ENCODE measurements at places on chromosomes 2 and 18. TPM values are rescaled to one million over a fixed set of nuclear protein-coding genes. Genes with fewer than 3 reads are reported as not detected.

CNGA3 gene
- total RNA-seq: not detected

DNA sequence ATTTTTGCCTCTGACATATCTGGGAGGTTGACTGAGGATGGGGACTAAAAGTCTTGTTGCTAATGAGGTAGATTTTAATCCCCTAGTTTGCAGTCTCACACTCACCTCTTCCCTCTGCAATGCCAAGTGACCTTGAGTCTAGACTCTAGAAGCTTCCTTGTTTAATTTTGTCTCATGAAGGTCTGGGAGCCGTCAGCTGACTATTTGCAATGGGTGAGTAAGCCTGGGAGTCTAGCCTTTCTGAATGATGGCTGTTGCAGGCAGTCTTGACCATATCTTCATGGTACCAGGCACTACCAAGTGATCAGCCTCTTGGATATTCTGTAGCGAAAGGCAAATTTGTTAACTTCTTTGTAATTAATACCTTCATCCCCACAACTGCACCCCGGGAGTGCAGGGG lies 61.2 kb downstream of the ARHGAP15 start:
- no peak for DNase-seq

SLC16A14 gene
- total RNA-seq: 9.2 TPM

DNA sequence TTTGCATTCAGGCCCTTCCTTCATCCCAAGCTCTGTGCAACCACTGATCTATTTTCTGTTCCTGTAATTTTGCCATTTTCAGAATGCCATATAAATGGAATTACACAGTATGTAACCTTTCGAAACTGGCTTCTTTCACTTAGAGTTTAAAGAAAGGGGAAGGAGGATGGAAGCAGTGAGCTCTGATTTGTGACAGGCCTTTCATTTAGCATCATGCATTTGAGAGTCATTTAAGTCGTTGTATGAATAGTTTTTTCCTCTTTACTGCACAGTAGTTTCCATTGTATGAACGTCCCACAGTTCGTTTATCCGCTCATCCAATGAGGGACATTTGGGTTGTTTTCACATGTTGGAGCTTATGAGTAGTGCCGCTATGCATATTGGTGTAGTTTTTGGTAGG lies 67.0 kb downstream of the LBH start:
- no peak for DNase-seq

DNA sequence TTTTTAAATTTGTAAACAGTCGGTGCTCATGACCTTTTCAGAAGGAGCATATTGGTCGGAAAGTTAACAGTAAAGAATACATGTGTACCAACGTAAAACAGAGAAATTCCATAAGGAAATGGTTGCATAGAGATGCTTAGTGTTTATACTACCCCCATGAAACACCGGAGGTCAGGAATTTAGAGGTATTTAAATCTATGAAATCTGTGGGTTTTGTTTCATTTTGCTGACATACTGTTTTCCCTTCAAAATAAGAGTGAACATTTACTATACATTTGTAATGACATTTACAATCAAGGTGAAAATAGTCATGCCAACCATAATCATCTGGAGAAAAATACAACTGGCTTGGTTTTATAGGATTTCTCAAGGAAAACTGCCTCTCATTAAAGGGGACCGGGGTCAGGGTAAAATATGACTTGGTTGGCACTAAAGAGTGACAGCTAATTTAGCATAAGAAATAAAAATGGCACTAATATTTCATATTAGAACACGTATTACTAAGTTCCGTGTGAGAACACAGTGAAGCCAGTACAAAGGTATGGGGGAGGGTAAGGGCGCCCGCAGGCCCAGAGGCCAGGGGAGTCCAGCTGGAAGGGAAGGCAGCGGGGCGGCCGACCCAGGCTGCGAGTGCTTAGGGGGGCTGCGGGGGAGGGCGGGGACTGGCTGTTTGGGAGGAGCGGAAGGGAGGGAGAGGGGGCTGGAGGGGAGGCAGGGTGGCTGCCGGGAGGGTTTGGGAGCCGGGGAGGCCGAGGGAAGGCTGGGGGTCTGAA lies 1.1 kb upstream of the RNU4ATAC start:
- DNase-seq: peak; percentile 74

DNA sequence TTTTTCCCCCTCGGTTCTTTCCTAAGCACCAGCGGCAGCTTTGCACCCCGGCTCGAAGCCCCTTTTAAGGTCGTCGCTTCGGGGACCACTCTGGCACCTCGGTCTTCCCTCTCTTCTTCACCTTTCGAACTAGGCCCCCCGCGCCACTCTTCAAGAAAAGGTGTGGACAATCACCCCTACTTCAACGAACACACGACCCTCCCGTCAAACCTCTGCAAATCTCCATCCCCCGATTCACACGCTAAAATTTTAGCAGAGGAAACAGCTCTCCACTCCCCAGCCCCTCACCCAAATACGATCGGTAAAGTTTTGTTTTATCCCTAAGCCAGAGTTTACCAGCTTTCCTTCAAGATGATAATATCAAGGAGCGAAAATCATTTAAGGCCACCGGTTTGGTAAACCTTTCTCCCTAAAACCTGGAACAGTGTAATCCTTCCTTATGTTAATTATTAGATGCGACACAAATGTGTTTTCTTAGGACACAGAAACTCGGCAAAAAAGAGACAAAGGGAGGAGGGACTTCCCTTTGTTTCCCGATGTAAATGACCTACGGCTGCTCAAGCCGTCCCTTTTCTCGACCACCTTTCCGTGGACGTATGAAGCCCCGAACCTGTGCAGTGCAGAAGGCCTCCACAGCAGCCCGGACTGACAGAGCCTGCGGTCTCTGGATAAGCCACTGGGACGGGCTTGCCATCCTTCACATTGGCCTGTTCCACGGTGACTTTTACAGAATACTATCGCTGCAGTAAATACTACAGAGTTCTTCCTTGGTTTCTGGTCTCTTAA lies 85.2 kb downstream of the RBMS1 start:
- DNase-seq: peak; percentile 49

HOXD4 gene
- total RNA-seq: 22.4 TPM

DNA sequence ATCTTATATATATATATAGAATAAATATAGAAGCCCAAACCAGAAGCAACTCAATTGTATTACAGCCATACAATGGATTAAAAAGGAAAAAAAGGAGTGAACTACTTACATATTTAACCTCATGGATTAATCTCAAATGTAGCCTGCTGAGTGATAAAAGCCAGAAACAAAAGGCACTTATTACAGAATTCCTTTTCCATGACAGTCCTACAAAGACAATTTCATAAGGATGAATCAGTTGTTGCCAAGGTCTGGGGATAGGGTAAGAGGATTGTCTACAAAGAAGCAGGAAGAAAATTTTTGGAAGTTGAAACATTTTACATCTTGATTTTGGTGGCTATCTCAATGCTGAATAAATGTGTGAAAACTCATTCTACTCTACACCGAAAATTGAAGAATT lies 103.9 kb upstream of the DCC start:
- no peak for DNase-seq

LTBP1 gene
- 80.1 TPM for total RNA-seq

- no peak for DNase-seq
Observed at GRCh38 chr2:990970-991369, 40.3 kb downstream of the SNTG2 start.

EPG5 gene
- 35.8 TPM for total RNA-seq

- no peak for DNase-seq
Observed at GRCh38 chr2:72824224-72824842, 1.5 kb downstream of the EXOC6B start.

DNA sequence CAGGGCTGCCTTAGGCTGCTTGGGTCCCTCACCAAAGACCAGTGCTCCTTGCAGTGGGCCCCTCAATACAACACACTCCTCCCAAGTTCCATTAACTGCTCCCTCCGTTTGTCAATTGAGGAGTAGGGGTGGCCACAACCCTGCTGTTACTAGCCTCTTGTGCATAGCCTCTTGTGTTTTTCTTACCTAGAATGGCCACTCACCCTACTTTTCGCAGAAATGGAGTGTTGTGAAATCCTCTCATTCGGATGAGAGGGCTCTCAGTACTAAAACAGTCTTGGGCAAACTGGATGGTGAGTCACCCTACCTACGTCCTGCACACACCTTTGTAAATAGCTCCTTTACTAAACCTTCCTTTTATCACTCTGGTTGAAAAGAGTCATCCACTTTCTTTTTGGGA lies 253.9 kb downstream of the OSR1 start:
- DNase-seq: no peak

GRCh38 chr18:47149457-47150028 lies 757 bp downstream of the HDHD2 start:
- DNase-seq: no peak

MAP3K19 gene
- total RNA-seq: not detected

- no peak for DNase-seq
Observed at GRCh38 chr2:240604291-240604938, 17.9 kb downstream of the CAPN10 start.

DNA sequence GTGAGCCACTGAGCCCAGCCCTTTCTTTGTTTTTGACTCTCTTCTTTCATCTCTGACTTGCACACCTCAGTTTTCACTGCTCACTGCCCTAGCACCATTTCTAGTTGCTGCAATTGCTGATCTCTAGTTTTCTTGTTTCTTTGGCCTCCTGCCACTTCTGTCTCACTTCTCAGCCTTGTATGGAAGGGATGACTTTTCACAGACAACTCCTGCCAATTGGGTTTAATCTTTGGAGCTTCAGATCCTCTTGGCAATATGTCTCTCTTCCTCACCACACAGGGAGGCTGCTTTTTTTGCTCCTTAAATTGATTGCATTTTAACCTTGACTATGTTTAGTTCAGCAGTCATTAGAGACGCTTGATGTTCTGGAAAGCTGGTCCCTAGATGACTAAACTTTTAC lies 323.1 kb downstream of the CTNNA2 start:
- DNase-seq: no peak

- DNase-seq: no peak
Observed at GRCh38 chr18:3340015-3340681, 78.2 kb downstream of the MYL12B start.

UGT1A4 gene
- total RNA-seq: 23.2 TPM

- DNase-seq: no peak
Observed at GRCh38 chr2:30790879-30791278, 16.4 kb downstream of the CAPN13 start.

- no peak for DNase-seq
Observed at GRCh38 chr2:57881998-57882888, 164.4 kb upstream of the VRK2 start.

DNA sequence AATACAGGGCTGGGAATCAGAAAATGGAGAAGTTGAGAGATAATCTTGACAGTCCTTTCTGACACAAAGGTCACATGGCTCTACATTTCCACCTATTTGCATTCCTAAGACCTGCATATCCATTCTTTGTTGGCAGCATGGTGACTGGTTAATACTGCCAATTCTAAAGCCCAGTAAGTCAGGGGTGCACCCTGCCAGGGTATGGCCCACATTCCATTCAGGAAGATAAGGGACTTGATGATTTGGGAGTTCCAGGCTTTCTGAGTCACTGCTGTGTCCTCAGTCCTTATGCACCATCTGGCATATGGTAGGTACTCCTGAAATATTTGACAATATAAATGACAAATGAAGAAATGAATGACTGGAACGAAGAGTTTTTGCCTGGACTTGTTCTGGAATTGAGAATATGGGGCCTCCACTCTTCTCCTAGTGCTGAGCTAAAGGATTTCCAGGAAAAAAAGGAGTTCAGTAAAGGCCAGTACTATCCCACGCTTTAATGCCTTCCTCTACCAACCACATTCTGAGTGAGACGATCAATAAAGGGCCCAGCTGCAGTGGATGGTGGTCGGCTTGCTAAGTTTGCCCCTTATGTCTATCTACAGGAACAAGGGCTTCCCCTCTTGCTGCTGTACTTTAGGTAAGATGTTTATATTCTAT lies 31.7 kb upstream of the EIF2AK3 start:
- no peak for DNase-seq

DNA sequence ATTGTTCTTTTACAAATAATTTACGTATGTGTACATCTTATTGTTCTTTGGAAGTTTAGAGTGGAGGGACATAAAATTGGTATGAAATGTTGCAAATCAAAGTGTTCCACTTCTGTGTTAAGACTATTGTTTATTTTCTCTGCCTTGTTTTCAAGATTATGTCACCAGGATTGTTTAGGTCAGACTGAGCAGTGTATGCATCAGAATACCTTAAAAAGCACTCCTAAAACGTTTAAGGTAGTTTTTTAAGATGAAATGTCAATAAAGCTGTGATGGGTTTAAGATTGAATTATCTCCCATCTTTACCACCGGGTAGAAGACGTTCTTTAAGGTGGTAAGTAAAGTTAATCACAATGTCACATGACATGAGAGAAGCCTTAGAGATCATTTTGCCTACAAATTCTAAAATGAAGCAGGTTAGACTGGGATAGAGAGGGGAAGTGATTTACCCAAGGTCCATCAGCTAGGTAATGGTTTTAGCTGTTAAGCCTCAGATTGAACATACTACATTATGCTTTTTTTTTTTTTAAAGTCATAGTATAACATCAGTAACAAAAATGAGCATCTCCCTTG lies 10.6 kb downstream of the VAPA start:
- no peak for DNase-seq

GRCh38 chr2:143635936-143636335 lies 506.7 kb downstream of the ARHGAP15 start:
- DNase-seq: no peak

DNA sequence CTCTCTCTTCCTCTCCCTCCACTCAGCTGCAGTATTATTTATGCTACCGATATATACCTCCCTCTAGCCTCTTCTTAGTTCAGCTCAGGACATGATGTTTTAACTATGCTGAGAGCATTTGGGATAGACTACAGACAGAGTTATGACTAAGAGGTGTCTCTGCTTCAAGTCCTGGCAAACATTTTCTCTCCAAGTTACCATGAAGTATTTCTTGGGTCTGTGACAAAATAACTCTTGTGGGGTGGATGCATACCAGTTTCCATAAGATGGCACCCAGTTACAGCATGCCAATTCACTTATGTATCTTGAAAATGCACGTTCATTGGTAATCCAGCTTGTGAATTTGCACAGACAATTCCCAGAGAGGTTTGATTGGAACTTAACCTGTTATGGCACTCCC lies 737.6 kb downstream of the SLC4A3 start:
- DNase-seq: no peak

DNA sequence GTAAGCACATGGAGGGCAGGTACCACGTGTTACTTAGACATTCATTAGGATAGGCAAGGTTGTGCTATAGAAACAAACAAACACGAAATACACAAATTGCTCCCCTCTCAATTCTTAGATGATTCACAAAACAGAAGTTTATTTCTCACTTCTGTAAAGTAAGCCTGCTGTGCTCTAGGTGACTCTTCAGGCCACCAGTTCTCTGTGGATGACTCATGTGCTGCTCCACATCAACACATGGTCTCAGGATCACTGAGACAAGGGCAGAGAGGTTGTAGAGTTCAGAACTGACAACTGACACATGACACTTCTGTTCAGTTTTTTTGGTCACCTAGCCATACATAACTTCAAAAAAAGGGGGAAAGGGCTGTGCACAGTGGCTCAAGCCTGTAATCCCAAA lies 70.6 kb downstream of the DAW1 start:
- DNase-seq: no peak

GRCh38 chr2:28366496-28367282 lies 26.0 kb upstream of the FOSL2 start:
- peak; percentile 75 for DNase-seq

HOXD3 gene
- total RNA-seq: 28.2 TPM

Measured in ureter (tissue), 1 donor.